ENCODE measurements at places on chromosomes 11 and 22. TPM values are rescaled to one million over a fixed set of nuclear protein-coding genes. Genes with fewer than 3 reads are reported as not detected.

DNA sequence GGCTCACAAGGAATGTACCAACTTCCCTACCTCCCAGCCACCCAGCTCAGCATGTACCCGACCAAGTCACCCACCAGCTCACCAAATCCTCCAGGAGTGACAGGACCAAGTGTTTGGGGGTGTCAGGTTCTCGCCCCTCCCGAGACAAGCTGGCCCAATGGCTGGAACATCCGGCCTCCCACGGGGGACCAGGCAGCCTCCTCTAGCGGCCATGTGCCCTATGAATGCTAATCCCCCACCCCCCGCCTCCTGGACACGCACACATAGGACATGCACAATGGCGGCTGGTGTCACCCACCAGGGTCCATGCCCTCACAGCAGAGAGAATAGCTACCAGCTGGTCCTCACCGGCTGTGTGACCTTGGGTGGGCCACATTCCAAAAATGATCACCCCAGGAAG, 151.0 kb downstream of the MN1 start:
- DNase-seq = no peak

DNA sequence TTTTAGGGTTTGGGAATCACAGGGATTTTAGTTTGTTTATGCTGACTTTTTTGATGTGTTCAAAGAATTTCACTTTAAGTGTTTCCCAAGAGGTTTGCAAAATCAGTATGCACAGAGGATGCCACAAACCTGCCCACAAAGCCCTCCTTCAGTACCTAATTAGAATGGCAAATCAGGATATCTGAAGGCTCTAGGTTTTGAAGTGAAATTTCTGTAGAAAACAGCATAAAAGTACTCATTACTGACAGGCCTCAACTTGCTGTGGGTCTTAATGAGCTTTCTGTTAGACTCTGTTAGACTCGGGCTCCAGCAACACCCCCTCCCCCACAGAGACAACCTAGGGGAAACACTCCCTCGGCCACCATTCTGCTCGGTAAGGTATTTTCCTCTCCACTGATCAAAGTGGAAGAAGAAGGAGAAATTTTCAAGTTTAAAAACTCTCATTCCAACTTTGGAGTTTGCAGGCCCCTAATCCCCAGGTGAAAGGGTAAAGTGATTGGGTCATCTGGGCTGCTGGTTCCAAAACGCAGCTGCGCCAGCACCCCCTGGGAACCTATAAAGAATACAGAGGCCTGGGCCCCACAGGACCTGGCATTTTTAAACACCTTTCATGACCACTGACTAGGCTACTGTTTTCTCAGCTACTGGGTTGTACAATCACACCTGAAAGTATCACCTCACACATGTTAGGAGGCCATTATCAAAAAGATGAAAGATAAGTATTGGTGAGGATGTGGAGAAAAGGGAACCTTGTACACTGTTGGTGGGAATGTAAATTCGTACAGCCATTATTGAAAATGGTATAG, 67.5 kb downstream of the PLEKHA7 start:
- no peak for DNase-seq

GRCh38 chr11:113176599-113177360, 137.6 kb upstream of the TTC12 start:
- DNase-seq = no peak

DNA sequence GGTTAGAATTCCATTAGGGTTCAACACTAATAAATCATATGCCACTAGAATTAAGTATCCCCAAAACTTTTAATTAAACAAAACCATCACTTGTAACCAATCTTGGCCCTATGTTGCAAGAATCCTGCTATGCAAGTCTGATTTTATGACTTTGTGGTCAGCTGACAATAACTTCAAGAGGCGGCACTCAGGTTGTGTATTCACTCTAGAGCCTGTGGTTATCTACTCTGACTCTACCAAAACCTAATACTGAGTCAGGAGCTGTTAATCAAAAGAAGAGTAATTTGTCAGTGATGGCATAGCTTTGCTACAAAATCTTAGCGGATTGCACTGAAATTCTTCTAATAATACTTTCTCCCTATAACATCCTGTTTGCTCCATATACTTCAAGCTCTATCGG, 253.7 kb downstream of the AASDHPPT start:
- DNase-seq = no peak

GRCh38 chr11:64322925-64323260, 5.0 kb downstream of the PRDX5 start:
- DNase-seq = no peak

DNA sequence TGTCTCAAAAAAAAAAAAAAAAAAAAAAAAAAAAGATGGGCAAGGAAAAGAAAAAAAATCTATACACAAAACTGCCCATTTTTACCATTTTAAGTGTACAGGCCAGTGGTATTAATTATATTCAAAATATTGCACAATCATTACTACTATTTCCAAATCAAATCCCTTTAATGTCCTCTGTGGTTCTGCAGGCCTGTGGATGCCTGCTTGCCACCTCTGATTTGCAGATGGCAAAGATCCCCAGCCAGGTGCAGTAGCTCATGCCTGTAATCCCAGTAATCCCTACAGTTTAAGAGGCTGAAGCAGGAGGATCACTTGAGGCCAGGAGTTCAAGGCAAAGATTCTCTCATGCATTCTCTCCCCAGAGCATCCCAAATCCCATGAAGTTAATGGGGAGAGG, 20.2 kb downstream of the RFPL1 start:
- DNase-seq = no peak

DNA sequence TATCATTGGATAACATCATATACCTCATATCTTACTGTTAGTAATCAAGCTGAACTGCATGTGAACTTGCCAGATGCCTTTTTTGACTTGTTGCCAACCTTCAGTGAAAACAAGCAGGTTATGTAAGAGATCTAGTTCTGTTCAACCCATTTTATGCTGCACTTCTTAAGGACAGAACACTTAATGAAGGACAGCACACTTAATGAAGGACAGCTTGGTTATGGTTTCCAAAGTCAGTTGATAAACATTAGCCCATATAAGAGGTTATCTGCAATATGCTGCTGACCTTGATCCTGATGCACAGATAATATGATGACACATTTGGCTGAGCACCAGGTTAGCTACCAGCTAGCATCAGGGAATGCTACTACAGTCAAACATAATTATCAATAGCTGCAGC, 358.7 kb upstream of the PDGFD start:
- DNase-seq = no peak

- DNase-seq = no peak
These were observed 231.0 kb downstream of the DDX10 start for GRCh38 chr11:108895579-108896480.

NUP160 gene
- total RNA-seq = 12.8 TPM

NAALAD2 gene
- total RNA-seq = 0.60 TPM

DBX1 gene
- total RNA-seq = not detected

ZBED5 gene
- total RNA-seq = 41.6 TPM

CHST1 gene
- total RNA-seq = 2.9 TPM

LRP4 gene
- total RNA-seq = 22.0 TPM

MOGAT2 gene
- not detected for total RNA-seq

JAML gene
- 2.9 TPM for total RNA-seq
